Left forelimb (tissue), 1 donor: ENCODE measurements at places on chromosomes 1 and 21.

DNA sequence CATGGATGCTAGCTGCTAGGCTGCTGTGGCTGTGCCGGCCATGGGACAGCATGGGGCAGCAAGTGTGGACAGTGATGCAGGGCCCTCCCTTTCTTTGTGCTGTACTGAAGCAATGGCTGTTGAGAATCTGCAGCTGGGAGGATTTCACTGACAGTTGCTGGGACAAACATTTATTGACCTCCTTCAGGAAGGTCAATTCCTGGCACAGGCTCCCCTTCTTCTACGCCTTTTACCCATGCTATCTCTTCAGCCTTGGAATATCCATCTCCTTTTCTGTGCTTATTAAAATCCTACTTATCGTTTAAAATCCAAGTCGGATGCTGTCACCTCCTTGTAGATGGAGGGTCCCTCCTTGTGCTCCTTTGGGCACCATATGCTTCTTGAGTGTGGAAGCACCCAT is 213.1 kb upstream of the USP24 start:
- no peak for DNase-seq

GRCh38 chr1:227780101-227781044 is 35.1 kb upstream of the PRSS38 start:
- peak; percentile 48 for DNase-seq

DNA sequence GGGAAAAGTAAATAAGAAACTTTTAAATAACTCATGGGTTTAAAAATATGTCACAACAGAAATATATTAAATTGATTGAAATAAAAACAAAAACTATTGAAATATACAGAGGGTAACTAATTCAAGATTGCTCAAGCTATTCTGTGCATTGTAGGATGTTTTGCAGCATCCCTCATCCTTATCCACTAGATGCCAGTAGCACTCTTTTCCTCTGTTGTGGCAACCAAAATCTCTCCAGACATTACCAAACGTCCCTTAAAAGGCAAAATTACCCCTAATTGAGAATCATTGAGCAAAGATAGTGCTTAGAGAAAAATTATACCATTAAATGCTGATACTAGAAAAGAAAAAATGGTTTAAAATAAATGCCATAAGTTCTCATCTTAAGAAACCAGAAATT is 682.6 kb downstream of the RWDD3 start:
- no peak for DNase-seq

DNA sequence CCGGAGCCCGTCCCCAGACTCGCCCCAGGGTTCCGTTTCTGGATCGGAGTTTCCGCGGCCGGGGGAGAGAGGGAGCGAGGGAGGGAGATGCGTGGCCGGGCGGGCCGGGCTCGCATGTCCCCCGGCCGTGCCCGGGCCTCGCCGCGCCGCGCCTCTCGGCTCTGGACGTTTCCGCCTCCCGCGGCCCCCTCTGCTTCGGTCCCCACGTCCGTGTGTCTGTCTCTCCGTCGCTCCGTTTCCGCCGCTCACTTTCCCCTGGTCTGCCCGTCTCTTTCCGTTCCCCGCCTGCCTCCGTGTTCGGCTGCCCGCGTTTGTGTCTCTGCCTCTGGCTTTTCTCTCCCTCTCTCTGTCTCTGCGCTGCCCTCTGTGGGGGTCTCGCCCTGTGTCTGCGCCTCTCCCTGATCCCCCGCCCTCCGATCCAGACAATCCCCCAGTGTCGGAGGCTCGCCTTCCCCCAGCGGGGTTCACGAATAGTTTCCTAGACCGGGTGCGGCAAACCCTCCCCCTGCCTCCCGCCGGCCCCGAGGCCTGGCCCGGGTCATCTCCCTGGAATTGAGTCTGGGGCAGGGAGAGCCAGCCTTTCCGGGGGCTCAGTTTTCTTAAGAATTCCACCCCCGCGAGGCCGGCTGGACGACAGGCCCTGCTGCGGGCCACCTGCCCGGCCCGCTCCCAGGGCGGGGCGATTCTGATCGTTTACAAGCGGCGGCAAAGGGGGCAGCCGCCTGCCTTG is 735 bp downstream of the NBL1 start:
- DNase-seq: no peak

DNA sequence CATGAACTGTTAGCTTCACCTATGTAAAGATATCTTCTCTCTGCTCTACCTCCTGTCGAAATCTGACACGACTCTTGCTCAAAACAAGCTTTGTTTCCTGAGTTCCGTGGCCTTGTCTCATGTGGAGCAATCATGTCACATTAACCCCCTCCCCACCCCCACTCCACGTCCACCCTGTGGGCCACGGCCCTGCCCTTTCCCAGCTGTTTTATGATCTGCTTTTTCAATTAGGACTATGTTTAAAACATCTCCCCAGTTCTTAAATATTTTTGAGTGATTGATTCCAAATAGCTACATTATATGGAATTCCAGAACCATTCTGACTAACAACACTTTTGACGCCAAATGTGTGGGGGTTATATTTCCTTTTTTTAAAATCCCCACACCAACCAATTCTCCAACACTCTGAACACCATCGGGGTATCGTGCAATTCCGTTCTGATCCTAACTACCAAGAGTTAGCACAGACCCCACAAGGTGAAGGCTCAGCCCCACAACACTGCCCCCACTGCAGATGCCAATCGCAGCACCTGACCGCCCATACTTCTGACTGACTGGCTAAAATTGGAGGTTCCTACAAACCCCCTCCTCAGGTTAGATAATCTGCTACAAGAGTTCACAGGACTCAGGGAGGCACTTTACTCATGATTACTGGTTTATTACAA is 12.7 kb upstream of the S100A8 start:
- DNase-seq: peak; percentile 30

DNA sequence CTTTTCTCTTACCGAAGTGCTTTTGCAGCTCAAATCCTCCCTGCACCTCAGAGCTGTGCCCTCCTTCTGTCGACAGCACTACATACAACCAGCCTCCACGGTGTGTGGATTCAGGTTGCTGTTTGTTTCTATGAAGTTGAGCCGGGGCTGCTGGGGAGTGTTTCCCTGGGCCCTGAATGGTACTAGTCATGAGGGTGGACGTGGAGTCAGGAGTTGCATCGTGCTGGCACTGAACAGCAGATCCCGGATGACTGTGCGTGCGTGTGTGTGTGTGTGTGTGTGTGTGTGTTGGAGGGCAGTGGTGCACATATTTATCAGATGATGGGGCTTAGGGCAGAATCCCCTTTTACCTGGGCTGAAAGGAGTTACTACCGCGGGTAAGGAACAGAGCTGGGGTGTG is 47.0 kb downstream of the ACTL8 start:
- DNase-seq: no peak

DNA sequence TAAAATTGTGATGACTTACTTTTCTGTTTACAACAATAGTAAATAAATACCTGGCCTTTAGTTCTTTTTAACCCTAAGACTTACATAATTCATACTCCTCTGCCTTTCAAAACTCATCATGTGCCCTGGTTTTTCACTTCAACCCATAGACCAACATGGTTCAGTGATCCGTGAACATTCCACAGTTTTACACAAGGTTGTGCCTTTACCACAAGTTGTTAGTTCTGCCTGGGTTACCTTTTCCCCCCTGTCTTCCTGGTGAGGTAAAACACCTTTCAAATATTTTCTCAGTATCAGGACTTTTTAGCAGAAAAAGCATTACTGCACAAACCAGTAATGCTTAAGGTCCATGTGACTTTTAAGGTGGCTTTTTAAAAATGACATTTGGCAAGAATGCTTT is 1466.4 kb downstream of the PLA2G4A start:
- no peak for DNase-seq

GRCh38 chr1:57447551-57447950 is 23.7 kb upstream of the DAB1 start:
- DNase-seq: no peak

DNA sequence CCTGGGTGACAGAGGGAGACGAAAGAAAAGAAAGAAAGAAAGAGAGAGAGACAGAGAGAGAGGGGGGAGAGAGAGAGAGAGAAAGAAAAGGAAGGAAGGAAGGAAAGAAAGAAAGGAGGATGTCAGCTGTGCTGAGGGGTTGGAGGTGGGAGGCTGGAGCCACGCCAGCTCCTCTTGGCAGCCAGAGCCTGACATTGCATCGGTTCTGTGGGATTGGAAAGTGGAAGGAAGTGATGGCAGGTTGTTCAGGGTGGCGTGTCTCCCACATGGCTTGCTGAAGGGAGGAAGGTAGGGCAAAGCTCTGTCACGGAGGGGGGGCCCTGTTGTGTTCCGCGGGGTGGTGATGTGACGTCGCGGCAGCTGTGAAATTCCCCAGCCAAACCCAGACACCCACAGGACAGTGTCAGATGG is 30.7 kb downstream of the EIF2D start:
- no peak for DNase-seq

GRCh38 chr1:230107941-230108340 is 40.9 kb downstream of the GALNT2 start:
- no peak for DNase-seq

DNA sequence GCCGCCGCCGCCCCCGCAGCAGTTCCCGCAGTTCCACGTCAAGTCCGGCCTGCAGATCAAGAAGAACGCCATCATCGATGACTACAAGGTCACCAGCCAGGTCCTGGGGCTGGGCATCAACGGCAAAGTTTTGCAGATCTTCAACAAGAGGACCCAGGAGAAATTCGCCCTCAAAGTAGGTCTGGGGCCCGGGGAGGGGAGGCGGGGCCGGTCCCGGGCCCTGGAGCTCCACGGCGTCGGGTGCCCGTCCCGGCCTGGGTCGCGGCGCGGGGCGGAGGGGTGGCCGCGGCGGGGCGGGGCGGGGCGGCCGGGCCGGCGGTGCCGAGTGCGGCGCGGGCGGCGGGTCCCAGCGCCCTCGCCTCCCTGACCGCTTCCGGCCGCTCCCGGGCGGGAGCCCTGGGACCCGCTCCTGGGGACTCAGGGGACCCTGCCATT is 646 bp downstream of the MAPKAPK2 start:
- DNase-seq: no peak

GRCh38 chr1:235102993-235103411 is 25.6 kb downstream of the TOMM20 start:
- DNase-seq: no peak

DNA sequence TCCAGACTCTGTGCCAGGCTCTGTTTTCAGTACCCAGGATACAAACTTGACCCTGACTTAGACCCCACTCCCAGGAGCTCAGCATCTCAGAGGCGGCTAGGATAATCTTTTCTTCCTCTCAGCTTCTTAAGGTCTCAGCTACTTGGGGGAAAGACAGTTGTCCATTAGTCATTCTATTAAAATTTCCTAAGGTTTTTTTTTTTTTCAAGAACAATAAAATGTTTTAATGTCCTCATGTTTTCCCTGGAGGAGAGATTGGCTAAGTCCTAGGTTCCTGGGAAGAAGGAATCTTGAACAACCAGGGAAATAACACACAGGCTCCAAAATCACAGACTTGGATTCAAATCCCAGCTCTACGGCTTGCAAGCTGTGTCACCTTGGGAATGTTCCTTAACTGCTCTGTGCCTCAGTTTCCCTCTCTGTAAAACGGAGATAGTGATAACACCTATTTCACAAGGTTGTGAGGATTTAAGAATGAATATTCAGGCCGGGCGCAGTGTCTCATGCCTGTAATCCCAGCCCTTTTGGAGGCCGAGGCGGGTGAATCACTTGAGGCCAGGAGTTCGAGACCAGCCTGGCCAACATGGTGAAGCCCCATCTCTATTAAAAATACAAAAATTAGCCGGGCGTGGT is 33.0 kb downstream of the CDK18 start:
- no peak for DNase-seq

- no peak for DNase-seq
Measured at GRCh38 chr1:81679942-81680341, 120.8 kb upstream of the ADGRL2 start.

DNA sequence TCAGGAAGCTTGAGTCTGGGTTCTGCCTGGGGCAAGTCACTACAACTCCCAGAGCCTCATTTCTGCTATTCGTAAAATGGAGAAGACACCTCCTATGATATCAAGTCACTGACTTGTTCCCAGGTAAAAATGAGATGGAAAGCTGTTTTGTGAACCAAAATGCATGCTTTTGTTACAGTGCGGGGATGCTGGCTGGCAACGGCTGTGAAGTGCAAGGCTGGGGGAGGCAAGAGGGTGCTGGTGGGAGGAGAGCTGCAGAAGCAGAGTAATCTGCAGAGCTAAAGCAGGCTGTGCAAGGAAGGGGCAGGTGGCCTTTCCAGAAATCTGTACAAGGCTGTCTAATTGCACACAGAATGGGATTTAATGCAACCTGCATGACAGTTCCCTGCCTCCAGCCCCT is 150.9 kb downstream of the CNIH3 start:
- no peak for DNase-seq

GRCh38 chr1:223836586-223836985 is 9.2 kb downstream of the TP53BP2 start:
- no peak for DNase-seq

DNA sequence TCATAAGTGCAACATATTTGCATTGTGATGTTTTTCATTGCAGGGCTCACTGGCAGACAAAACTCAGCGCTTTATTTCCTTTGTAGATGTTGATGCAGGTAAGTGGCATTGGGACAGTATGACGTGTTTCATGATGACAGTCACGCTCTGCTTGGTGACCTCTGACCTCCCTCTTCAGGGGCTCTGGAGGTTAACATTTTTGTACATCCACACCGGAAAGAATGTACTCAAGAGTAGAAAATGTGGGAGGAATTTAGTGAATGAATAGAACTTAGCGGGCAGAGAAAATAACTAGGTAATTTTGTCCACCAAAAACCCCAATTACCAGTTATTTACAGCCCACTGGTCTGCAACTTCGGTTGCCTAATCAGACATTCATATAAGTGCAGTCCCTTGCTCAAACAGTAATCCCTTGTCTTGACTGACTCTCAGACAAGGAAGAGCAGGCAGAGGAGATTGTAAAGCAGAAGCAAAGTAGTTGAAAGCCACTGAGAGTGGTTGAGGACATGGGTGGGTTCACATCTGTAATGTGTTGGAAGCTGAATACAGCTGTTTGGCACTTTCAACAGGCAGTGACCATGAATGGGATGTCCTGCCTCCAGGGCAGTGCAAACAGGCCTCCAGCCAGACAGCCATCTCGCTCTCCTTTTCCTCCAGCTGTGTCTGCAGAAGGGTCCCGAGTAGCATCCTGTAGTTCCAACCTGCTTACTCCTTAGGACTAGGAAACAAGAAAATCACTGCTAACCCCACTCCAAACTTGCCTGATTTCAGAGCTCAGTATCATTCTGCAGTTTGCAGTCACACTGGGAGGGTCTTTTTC is 188.9 kb downstream of the NRIP1 start:
- no peak for DNase-seq

DNA sequence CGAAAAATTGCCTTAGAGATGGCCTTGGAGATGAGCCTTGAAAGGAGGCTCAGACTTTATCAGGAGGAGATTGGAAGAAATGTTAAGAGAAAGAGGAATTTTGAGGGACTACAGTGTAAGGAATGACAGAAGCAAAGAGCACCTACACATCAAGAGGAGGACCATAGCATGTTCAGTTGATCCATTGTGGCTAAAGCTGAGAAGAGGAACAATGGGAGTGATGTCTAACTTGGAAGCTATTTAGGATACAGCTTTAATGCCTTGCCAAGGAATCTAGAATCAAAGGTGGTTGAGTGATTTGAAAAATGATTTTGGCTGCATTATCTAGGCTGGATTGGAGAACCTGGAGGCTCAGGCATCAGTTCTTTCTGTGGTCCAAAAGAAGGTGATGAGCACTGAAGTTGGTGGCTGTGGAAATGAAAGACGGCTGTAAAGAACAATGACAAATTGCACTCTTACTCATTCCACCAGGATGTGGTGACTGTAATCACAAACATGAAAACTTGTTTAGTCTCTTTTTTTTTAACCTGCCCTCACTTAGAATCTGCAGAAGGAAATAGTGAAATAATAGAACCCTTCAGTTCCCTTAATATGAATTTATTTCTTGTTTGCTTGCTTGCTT is 11.3 kb downstream of the FAM20B start:
- no peak for DNase-seq
